ENCODE measurements at places on chromosomes 6 and 20.

DNA sequence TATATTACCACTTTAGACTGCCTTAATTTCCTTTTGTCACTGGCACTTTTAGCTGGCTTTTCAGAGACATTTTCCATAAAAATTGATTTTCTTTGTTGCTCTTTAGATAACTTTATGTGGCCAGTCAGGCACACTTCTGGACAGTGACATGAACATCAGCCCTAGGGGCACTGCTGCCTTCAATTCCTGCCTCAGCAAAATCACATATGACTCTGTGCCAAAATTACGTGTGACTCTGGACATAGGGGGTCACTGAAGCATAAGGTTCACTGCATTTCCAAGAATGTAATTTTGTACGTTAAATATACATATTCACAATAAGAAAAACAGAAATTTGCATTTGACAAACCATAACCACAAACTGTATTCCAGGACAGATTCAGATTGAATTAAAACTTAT is 66.5 kb downstream of the ESF1 start:
- DNase-seq = no peak

GRCh38 chr6:53728570-53729194 is 63.1 kb upstream of the KLHL31 start:
- peak; percentile 29 for DNase-seq

DNA sequence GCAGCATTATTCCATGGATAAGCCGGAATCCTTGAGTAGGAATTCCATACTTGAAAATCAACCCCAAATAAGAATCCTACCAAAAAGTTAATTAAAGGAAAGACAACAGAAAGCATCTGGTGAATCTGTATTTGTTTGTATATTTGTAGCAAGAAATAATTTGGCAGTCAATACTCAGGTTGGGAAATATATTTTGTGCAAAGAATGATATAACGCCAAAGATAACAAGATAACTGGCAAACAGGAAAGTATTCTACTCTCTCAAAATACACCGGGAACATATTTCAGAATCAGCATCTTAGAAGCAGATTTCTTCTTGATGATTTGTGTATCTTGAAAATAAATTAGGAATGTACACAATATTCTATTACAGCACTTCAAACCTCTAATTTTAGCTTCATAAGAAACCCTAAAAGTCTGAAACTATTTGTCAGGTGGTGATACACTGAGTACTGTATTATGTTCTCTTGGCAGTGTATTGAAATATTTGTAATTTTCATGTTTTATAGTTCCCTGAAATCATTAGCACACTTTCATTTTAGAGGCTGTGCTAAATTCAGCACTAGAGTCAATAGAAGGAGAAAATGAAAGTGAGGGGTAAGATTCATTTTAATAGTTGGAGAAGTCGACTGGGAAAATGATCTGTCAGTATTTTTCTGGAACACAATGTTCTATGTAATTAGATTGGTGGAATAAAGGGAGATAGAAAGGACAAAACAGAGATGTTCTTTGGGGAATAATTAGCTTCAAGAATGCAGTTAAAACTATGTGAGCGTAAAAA is 879.7 kb upstream of the GJE1 start:
- DNase-seq = no peak

DNA sequence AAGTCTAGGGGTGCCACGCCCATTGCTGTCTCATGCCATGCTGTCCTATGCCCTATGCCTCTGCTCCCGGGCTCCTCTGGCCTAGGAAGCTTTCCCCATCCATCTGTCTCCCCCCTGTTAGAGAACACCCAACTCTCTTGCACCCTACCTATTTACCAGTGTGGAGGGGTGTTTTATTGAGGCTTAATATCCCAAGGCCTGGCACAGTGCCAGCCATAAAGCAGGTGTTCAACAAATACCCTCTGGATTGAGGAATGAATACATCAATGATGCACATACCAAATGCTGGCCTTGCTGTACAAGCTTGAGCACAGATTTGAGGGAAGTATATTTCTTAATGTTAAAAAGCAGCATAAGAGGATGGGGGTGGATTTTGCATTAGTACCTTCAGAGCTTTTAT is 38.3 kb downstream of the METTL24 start:
- no peak for DNase-seq

- no peak for DNase-seq
Measured at GRCh38 chr6:136526196-136526930, 23.9 kb downstream of the MAP7 start.

DNA sequence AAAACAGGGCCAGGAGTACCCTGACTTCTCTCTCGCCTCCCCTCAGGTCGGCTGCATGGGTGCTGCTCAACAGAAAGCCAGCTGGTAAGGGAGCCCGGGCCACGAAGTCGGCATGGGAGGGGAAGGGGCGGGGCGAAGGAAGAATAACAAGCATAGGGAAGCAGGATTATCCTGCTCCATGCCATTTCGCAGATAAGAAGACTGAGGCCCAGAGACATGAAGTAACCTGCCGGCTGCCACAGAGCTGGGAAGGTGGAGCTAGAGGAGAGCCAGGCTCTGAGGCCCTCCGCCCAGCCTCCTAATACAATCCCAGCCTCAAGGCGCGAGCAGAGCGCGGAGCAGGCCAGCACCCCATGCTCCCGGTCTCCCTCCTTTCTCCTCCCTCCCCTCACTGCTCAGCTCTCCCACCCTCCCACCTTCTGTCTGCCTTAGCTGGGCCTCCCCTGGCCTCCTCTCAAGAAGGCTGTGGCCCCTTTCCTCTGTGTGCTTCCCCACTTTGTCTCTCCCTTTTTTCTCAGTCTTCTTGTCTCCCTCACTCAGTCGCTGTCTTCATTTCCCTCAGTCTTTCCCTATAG is 13.2 kb upstream of the HMGA1 start:
- peak; percentile 31 for DNase-seq

GRCh38 chr6:31157513-31158139 is at the start of gene CCHCR1:
Gene CCHCR1, minus strand, starts transcription at chr6:31157802. Its CDS starts 202 bp downstream, at chr6:31157600.
- no peak for DNase-seq

GRCh38 chr6:84033523-84034451 is at the start of gene MRAP2:
Gene MRAP2, plus strand, starts transcription at chr6:84033772. Its CDS starts 21,547 bp downstream, at chr6:84055319.
- peak; percentile 23 for DNase-seq

DNA sequence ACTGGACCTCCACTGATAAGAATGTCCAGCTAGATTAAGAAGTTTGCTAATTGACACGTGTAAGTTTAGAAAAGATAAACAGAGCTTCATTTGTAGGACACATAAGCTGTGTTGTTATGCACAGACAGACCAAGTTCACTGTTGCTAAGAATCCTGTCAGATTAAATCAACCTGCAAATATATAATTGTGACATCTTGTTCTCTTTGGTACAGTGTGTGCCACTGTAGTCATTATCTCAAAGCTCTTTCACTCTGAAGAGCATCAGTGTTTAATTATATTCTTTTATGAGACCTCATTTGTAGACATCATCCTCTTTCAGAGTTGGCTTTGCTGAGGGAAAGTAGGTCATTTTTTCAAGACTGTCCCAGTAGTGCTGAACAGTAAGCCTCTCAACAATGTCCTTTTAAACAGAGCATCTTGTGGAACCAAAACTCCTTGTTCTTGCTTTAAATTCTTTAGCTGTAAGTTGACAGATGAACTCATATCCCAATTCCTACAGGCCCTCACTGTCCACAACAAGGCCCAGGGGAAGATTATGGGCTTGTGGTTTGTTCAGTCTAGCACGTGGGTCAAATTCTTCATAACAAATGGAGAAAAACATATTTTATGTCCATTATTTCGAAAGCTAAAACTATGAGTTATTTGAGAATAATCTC is 252.4 kb downstream of the HDGFL1 start:
- peak; percentile 12 for DNase-seq

- no peak for DNase-seq
Measured at GRCh38 chr20:4998160-4998651, 3.1 kb downstream of the SLC23A2 start.

DNA sequence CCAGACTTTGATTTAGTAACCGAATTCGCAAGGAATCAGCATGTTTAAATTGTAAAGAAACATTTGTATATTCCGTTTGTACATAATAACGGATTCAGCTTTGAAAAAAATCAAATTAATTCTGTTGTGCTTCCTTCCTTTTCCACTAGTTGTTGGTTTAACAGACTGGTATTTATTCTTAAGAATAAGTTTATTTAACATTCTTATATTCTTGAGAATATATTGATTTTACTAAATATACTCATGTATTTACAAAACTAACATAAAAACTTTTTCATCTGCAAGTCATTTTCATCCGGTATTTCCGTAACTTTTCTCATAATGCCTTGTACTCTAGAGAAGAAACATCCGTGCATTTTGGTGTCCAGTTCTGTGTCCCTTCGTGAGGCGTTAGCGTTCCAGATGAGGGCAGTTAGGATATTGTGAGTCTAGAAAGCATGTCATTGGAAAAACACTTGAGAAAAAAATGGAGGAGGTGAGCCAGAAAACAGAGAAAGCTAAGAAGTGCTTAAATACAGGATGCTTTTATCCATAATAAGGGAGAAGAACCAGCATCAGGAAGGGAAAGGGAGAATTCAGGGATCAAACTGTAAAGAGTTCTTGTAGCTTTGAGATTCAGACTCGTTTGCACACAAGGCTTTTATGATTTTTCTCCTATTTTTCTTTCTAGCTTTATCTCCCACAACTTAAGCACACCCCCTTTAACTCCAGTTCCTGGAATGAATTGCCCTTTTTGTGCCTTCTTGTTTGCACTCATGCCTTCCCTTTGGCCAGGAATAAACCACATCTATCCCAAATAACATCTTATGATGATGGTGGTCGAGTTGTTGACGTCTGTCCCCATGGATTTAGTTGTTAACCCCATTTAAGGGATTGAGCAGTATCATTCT is 1.8 kb downstream of the WRNIP1 start:
- DNase-seq = no peak
